ENCODE measurements at places on chromosomes 13 and 19.
A peak's percentile ranks its signal among the peaks of the same experiment; 100 is the strongest.

DNA sequence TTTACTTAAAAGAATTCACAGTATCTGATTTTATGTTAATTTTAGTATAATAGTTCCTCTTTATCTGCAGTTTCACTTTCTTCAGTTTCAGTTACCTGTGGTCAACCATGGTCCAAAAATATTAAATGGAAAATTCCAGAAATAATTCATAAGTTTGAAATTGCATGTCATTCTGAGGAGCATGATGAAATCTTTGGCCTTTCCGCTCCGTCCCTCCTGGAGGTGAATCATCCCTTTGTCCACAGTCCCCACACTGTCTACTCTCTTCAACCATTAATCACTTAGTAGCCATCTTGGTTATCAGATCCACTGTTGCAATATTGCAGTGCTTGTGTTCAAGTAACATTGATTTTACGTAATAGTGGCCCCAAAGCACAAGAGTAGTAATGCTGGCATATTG is 26.9 kb downstream of the SLITRK6 start:
- peak; percentile 4 for DNase-seq

DNA sequence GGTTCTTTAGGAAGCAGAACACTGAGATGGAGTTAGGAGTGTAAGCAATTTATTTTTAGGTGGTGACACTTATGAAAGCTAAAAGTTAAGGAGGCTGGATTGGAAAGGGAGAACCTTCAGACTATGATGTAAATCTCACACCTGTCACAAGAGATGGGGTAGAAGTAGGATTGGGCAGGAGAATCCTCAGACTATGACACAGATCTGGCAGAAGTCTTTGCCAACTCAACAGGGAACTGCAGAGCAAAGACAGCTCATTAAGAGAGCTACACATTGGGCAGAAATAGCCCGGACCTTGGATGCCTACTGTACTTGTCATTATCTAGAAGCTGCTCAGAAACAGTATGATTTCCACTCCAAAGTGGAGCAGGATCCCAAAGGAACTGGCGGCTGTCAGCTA is 134.4 kb downstream of the DNAJC15 start:
- DNase-seq: no peak

DNA sequence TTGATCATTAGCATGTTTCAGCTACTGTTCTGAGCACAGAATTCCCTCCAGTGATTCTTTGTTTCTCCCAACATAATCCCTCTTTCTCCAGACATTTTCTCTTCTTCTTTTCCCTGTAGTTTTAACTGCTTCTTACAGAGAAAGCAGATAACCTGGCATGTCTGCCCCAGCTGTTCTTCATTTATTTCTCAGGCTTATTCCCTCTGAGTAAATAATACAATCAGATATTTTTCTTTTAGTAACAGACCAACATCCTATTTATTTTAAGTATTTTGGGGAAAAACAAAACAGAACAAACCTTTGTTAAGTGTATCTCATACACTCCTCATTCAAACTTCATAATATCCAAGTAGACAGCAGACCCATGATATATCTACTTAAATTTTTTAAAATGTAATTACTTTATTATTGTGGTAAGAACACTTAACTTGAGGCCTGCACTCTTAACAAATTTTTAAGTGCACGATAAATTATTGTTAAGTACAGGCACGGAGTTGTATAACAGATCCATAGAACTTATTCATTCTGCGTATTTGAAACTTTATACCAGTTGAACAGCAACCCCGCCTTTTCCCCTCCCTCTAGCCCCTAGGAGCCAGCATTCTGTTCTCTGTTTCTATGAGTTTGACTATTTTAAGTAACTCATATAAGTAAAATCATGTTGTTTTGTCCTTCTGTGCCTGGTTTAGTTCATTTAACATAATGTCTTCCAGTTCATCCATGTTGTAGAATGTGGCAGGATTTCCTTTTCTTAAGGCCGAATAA is 540.0 kb downstream of the LMO7 start:
- no peak for DNase-seq

DNA sequence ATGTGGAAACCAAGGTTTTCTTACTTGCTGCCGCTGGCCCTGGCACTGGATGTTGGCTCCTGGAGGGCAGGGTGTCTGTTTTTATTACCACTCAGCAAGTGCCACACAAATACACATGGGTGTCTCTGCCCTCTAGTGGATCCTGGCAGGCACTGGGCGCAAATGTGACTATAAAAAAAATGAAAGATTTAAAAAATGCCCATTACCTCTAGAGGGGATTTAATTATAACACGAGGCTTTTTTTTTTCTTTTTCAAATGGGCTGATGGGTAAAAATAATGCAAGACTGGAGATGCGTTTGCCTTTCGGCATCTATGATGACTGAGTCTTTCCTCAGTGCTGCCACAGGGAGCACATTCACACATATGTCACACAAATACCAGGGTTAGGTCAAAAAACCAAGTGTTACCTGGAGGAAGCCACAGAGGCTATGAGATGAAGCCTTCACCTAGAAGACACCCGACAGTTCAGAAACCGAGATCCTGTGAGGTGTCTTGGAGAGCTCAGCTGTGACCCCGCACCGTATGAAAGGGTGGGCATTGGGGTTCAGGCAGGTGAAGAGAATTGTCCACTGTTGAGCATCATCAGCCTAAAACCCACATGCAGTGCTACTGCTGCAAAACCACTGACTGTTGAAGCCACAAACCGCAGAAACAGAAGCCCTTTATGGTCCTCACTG is 25.7 kb downstream of the CHAMP1 start:
- DNase-seq: no peak

DNA sequence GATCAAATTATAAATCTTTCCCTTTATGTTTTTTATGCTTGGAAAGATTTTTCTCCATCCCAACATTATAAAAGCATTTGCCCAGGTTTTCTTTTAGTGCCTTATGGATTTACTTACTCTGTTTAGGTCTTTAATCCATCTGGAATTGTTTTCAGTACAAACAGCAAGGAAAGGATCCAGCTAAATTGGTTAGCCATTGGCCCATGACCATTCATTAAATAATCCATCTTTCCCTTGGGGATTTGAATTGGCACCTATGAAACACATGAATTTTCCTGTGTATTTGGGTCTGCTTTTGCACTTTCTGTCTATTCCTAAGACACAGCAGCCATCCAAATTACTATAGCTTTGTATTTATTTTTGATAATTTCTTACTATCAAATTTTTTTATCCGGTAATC is 28.8 kb upstream of the SHKBP1 start:
- no peak for DNase-seq

DNA sequence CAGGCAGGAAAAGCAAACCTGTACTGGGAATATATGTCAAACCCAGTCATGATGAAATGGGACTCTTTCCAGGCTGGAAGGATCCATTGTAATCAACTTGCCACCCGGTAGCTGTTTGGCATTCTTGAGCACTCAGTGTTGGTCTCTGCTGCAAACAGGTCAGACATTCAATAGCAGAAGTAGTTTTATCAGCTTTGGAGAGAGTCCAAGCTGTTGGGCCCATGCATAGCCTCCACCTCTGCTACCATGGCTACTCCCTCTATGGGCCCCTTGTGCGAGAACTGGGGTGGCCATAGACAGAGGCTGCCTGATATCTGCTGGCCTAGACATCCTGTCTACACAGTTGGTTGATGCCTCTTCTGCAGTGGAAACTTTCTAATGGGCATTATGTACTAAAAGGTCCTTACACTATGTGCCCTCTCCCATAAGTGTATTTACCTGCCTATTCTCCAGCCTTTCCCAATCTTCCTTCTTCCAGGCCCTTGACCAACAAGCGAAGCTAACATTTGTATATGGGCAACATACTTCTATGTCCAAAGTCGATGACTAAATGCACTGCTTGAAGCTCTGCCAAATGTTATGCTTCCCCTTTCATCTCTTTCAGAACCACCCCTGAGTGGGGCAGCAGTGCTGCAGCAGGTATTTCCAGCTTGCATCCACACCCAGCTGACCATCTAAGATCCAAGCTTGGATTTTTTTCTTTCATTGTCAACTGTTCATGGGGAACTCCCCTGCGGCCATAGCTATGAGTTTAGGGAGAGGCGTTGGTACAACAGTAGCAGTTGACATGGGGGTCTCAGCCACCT is 5.3 kb upstream of the RNF6 start:
- DNase-seq: no peak

- no peak for DNase-seq
These were observed 46.6 kb downstream of the SMARCA4 start for GRCh38 chr19:11007385-11007784.

DNA sequence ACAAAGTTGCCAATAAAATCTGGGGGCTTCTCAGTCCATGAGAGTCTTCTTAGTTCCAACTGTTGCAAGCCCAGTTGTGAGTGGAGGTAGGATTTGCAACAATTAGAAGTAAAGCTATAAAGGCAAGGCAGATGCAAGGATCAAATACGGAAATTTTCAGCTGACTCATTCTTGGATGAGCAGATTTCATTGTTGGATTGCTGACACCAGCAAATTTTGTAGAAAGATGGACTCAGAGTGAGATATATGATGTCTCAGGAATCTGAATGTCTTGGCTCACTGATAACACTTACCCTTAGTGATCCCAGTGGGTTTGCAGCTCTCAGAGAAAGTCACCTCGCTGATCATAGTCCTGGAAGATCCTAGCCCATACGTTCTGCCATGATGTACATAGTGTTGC is 209.0 kb downstream of the GPC6 start:
- no peak for DNase-seq
